ENCODE measurements at places on chromosomes 5 and 9.

DNA sequence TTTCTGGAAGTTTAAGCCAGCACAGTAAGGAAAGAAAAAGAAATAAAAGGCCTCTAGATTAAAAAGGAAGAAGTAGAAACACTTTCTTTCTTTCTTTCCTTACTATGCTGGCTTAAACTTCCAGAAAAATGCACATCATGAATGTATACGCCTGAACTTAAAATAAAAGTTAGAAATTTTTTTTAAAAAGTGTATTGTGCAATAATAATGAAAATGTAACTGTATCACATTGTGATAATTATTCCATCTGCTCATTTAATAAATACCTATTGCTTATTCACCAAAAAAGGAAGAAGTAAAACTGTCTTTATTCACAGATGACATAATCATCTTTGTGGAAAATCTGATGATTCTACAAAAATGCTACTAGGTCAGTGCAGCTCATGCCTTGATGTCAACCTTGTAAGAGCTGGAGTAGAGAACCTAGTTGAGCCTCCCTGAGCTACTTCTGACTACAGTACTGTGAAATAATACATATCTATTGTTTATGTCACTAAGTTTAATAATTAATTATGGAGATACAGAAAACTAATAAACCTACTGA is 49.4 kb downstream of the MCTP1 start:
- DNase-seq, result no peak

DNA sequence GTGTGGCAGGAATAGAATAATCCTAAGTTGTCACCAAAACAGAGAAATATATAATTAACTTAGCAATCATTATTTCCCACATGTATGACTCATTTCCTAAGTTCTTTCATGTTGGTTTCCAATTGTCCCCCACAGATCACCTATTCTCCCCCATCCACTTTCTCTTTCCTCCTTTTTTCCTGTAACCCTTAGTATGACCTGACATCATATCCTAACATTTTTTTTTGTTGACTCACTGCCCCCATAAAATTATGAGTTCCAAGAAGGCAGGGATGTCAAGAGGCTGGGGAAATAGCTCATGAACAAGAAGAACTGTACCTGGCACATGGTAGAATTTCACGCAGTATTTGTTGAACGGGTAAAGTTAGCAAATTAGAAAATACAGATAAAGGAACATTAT is 186.7 kb downstream of the DCP2 start:
- no peak for DNase-seq

DNA sequence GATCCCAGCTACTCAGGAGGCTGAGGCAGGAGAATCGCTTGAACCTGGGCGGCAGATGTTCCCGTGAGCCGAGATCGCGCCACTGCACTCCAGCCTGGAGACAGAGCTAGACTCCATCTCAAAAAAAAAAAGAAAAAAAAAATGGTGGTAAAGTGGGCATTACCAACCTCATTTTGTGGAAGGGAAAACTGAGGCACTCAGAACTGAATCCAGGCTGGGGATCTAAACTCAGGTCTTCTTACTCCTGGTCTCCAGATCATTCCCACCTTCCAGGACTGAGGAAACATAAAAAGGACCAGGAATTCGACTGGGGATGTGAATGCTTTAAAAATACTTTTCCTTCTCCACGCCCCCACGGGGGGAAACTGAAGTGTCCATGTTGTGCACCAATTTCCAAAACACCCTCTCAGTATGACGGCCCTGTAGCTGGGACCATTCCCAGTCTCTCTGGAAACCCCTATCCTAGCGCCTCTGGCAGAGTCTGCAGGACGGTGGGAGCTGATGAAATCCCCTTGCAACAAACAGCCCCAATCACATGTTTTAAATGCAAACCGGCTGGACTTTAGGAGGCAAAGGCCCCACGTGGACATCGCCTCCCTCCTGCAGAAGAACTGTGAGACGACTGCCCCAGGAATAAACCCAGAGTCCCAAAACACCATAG is 8.9 kb upstream of the AKNA start:
- no peak for DNase-seq

DNA sequence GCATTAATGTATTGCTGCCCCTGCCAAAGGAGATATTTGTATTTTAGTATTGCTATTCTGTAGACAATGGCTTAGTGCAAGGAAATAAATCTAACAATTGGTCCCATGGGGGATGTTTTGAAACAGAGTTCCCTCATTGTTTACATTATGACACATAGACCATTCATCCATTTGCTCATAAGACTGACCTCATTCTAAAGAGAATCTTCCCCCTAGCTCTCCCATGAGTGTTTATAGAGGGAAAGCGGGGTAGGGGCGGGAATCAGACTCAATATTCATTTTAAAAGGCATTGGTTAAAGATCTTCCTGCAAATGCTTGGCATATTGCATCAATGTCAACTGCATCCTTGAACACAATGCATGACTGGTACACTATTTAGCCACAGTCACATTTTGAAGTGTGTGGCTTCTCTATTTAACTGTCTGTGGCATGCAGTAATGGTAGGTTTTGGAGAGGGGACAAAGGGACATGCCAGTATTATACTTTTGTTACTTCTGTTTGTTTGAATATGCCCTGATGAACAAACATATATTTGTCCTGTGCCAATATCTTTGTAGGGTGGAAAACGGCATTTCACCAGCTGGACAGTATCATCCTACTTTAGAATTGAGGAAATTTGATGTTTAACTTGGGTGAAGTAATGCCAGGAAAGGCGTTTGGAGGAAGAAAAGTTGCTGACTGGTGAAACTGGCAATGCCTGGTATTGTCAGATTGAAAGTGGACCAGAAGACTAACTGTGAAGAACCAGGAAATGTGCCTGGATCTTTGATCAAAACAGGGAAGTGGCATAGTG is 84.1 kb upstream of the MEGF10 start:
- no peak for DNase-seq

GRCh38 chr9:128250839-128251731 is 24.7 kb downstream of the GOLGA2 start:
- DNase-seq, result no peak

GRCh38 chr9:20349568-20349967 is 272.7 kb downstream of the MLLT3 start:
- no peak for DNase-seq

- DNase-seq, result no peak
These were observed 7.6 kb downstream of the OLFML2A start for GRCh38 chr9:124784509-124784908.

DNA sequence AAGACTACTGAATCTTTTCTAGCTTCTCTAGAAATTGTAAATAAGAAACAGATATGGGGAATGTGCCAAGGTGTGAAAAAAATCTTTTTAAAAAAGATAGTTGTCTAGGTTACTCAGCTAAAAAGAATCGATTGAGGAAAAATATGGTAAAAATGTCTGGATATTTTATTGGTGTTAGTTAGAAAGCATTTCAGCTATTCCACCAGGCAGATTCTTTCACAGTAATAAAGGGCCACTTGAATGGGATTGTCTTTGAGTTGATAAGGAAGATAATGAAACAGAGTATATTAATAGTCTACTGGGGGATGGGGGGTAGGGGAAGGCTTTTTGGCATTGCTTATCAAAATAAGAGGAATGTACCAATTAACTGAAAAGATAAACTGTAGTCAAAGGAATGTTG is 51.9 kb downstream of the SLIT3 start:
- DNase-seq, result no peak

GRCh38 chr5:154654486-154655371 is 100.4 kb upstream of the LARP1 start:
- DNase-seq, result no peak

DNA sequence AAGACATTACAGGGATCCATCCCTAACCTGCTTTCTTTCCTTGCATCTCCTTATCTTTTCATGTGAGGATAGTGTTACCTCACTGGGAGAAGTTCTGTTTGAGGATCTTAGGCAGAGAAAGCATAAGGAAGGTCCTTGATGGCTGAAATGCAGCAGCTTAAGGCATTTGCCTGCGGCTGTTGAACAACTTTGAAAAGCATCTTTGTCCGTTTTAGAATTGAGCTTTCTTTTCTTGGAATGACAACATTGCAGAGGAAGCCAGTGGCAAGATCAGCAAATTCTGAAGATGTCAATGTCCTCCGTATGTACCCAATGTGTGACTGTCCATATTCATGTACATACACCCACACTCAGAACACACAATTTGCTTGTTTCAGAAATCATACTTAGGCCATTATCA is 436.2 kb downstream of the GABRG2 start:
- no peak for DNase-seq

DNA sequence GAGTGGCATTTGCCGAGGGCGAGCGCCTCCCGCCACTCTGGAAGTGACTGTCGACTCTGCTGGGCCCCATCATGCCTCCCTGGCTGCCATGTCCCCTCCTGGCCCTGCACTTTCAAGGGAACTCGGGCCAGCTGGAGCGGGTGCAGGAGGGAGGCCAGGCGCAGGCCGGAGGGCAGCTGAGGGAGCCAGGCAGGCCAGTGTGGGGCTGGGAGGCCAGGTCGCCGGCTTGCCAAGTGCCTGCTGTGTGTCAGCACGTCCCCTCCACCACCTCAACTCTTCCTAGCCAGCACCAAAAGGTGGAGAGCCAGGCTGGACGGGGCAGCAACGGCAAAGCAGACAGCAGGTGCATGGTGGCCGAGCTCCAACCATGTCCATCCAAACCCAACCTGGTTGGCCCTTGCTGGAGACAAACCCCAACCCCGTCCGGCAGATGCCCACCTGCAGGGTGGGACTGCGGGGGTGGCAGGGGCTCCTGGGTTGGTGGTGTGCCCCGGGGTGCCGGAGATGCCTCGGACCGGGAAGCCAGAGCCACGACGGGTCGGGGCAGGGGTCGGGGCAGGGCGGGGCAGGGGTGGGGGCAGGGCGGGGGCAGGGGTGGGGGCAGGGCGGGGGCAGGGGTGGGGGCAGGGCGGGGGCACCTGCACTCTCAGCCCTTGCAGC is 36.5 kb upstream of the EGFL7 start:
- no peak for DNase-seq

DNA sequence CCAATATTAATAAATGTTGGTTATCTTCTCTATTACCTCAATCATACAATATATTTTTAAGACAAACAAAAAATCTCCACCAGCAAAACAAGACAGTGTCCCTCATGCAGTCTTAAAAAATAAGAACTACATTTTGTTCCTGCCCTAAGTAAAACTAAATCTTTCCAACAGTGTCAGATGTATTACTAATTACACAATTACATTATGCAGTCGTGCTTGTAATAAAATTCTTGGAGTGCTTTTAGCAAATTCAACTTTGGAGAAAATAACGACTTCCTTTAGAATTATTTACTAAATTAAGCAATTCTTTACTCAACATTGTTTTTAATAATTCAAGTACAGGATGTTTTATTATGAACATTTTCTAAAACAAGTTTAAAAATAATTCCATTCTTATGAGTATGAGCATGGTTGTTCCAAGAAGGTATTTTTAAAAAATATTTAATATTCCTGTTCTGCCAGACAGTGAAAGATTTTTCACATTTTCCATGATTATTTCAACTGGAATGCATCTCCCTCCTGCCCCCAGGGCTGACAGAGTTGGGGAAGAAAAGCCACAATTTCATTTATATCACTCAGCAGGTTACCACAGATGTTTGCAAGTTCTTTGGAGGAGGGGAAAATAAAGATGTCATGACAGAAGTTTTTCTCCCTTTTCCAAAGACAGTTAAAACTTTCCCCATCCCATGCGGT is 137.9 kb downstream of the FAM114A2 start:
- DNase-seq, result no peak

GRCh38 chr5:77852514-77853352 is 76.6 kb upstream of the TBCA start:
- DNase-seq, result no peak

GRCh38 chr9:104895572-104895971 is 32.4 kb downstream of the ABCA1 start:
- no peak for DNase-seq

DNA sequence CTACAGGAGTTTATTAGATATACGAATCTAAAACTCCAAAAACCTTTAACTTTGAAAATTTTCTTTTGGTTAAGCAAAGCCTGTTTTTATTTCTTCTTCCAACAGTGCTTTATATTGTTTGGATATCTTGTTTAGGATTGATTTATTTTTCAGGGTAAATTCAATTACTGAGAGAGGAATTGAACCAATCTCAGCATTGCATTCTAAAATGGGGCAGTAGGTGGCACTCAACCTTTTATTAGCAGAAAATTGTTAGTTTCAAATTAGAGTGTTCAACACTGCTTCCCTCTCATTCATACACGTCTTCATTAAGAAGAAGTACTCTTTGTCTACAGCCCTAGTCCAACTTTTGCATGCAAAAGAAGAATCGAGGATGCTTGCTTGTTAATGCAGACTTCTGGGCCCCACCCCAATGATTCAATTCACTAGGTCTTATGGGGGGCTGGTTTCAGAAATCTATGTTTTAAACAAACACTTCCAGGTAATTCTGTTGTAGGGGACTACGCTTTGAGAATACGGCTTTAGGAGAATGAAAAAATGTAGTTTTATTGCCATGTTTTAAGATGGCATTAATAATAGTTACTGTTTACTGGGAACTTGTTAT is 26.6 kb downstream of the MRPL22 start:
- no peak for DNase-seq

DNA sequence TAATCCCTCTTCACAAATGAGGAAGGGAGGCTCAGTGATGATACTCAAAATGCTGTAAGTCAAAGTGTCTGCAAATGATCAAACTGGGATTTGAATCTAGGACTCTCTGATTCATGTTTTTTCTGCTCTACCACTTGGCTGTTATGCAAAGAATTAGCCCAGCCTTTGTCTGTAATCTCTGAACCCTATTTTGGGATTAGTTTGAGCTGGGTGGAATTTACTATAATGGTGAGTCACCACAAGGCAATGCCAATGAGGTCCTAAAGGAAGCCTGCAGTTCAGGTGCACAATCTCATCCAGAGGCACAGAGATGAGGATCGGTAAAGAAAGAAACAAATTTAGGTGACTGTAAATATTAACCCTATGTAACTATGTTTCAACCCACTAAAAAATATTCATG is 29.2 kb downstream of the RFK start:
- no peak for DNase-seq

GRCh38 chr9:129584136-129584535 is 36.8 kb downstream of the C9orf50 start:
- DNase-seq, result peak; percentile 24

GRCh38 chr5:122759241-122760070 is 15.4 kb upstream of the SNX2 start:
- no peak for DNase-seq

GRCh38 chr5:71783891-71784290 is 64.8 kb downstream of the CARTPT start:
- DNase-seq, result no peak

DNA sequence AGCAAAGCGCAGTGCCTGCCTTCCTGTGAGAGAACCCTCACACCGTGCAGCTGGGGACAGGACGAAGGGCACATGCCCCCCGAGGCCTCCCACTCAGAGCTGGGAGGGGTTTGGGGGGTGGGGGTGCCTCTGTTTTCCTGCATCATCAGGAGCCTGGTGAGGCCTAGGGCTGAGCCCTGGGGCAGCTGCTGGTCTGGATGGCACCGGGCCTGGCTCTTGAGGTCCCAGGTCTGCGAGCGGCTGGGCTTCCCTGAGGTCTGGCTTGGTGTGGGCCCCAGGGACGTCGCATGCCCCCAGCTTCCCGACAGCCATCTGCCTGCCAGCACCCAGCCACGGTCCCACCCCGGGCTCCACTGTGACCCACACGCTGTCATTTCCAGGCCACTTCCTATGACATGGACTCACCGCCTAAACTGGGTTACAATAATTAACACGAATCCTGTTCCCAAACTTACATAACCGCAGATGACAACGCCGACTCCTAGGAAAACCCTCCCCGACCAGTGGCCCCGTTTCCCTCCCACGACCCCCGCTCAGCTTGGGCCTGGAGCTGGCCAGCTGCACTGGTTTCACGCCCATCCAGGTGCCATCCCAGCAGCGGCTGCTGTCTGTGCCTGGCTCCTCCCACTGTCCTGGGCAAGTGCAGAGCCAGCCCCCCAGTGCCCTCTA is 8.7 kb downstream of the NACC2 start:
- DNase-seq, result no peak

- no peak for DNase-seq
These were observed 373.8 kb downstream of the NDUFS4 start for GRCh38 chr5:53934151-53934820.
